Kidney tubule cell (primary cell): ENCODE measurements at places on chromosomes 4 and X.

DNA sequence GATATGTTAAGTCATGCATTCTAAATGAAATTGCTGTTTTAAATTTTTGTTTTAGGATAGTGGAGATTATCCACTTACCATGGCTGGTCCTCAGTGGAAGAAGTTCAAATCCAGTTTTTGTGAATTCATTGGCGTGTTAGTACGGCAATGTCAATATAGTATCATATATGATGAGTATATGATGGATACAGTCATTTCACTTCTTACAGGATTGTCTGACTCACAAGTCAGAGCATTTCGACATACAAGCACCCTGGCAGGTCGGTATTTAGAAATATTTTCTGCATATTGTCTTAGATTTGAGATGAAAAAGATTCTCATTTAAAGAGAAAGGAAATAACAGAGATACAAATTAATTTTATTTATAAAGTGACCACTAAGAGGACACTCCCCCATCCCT is 83.6 kb downstream of the STAG2 start:
- no peak for DNase-seq

DNA sequence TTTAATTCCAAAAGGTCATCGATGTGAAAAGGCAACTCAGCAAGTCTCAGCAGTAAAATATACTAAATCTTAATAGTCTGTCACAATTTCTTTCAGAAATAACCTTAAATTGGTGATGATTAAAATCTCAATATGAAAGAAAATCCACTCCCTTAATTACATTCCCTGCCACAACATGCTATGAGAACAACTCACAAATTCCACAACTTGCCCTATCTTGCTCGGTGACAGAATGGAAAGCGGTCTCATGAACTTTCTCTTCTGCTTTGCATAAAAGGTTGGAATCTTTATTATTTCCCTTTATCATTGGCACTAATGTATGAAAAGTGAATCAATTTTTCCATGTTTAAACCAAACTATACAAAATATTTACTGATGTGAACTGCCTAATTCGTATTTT is 380.8 kb downstream of the TMA16 start:
- DNase-seq = no peak

GRCh38 chr4:158811704-158812103 is 42.9 kb downstream of the FNIP2 start:
- peak; percentile 78 for DNase-seq

- DNase-seq = peak; percentile 79
Observed at GRCh38 chr4:127055357-127055756, 577.4 kb upstream of the INTU start.

GRCh38 chr4:28106155-28106554 is 1245.5 kb downstream of the STIM2 start:
- DNase-seq = no peak

GRCh38 chrX:1493412-1493811 is 40.7 kb upstream of the ASMTL start:
- DNase-seq = no peak

DNA sequence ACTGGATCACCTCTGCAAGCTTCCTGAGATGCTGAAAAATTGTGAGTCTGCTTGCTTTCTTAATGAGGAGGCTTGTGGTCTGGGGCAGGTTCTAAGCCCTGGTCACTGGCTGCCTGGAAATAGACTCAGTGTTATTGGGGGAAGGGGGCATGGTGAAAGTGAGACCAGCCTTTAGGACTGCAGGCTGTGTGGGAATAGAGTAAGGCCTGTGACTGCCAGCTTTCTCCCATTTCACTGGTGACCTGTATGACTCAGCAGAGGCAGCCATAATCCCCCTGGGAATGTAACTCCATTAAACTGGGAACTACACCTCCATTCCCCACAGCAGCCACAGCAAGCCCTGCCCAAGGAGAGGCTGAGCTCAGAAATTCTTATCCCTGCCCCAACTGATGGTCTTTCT is 55.9 kb upstream of the IL15 start:
- DNase-seq = no peak

GRCh38 chr4:73252001-73252400 is 6.6 kb downstream of the ANKRD17 start:
- no peak for DNase-seq

GRCh38 chr4:79977131-79977840 is 95.7 kb downstream of the ANTXR2 start:
- no peak for DNase-seq

- DNase-seq = no peak
Observed at GRCh38 chr4:144599621-144600020, 46.3 kb upstream of the HHIP start.

DNA sequence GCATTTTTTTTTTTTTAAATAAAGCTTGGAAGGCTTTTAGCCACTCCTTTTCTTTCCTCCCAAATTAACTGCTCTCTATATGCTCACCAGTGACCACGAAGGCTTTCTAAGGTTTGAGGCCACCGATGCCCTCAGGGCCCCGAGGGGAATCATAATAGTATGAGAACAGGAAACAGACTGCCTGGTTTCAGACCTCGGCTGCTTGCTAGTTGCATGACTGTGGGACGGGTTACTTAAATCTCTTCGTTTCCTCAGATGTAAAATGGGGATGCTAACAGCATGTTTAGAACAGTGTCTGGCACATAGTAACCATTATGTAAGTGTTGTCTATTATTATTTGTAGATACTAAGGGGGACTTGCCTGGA is 3.6 kb downstream of the LINC00632 start:
- no peak for DNase-seq

GRCh38 chrX:46381630-46382029 is 163.6 kb downstream of the ZNF674 start:
- peak; percentile 25 for DNase-seq

DNA sequence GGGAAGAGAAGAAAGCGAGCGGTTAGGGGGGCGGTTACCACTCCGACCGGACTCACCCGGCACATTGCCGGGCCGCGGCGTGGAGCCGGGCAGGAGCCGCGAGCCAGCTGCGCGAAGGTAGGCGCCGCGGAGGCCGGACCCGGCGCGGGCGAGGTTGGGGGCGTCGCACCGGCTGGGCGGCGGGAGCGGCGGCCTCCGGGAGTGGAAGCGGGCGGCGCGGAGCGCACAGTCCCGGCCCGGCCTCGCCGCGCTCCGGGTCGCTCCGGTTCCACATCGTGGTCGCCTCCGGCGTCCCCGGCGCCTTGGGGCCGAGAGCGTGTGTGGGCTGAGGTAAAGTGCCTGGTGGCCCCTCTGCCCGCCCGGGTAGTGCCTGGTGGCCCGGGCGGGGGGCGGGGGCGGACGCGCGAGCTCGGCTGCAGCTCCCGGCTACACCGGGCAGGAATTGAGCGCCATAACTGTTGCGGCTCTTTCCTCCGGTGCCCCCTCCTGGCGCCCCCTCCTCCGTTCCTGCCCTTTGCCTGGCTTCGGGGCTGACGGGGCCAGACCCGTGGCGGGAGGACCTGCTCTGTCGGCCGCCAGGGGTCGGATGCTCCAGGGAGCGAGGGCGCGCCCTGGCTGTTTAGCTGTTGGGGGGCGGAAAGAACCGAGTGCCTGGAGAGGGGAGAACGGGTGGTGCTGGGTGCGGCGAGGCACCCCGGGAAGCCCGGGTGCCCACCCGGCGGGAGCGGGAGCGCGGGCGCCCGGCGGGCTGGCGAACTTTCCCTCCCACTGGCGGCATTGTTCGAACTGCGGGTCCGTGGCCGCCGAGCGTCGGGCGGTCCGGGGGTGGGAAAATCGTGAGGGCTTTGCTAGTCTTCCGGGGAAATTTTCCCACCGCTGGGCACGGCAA is 626 bp downstream of the JADE3 start:
- DNase-seq = peak; percentile 51

- no peak for DNase-seq
Observed at GRCh38 chr4:108777388-108777787, 14.5 kb upstream of the ETNPPL start.

GRCh38 chrX:118360429-118361125 is 14.7 kb downstream of the WDR44 start:
- DNase-seq = peak; percentile 58

- DNase-seq = no peak
Observed at GRCh38 chrX:25755194-25755593, 382.9 kb upstream of the MAGEB18 start.

DNA sequence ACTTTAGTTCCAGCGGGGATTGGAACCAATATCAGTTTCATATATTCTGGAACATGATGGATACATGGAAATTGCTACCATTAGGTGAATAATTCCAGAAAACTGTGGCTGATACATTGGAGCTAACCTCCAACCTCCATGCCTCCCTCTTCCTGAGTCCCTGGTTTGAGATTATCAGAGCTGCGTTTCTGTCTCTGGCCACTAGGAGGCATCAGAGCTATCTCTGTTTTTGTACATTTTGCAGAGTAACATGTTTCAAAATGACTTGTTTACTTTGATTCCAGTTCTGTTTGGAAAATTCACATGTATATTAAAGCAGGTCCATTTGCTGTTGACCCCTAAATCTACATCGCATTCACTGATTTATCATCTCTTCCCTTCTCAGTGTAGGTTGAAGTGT is 2.4 kb upstream of the RAB40AL start:
- peak; percentile 46 for DNase-seq

- no peak for DNase-seq
Observed at GRCh38 chr4:86670298-86670697, 76.2 kb downstream of the PTPN13 start.

- DNase-seq = peak; percentile 69
Observed at GRCh38 chr4:16573206-16573605, 325.2 kb downstream of the LDB2 start.

DNA sequence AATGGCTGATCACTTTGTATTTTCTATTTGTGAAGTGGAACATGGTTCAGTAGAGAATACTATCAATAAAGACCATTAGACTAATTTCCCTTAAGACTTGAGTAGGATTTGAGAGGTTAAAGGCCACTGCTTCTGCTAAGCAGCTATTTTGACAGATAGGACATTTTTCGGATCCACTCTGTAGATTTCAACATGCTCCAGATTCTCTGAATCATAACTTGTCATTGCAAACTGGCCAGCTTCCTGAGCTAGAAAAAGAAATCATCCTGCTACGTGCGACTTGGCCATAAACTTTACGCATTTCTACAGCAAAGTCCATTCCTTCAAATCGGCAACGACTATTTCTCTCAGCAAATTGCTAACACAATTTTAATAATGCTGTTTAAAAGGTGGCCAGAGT is 55.2 kb downstream of the MGST2 start:
- no peak for DNase-seq

DNA sequence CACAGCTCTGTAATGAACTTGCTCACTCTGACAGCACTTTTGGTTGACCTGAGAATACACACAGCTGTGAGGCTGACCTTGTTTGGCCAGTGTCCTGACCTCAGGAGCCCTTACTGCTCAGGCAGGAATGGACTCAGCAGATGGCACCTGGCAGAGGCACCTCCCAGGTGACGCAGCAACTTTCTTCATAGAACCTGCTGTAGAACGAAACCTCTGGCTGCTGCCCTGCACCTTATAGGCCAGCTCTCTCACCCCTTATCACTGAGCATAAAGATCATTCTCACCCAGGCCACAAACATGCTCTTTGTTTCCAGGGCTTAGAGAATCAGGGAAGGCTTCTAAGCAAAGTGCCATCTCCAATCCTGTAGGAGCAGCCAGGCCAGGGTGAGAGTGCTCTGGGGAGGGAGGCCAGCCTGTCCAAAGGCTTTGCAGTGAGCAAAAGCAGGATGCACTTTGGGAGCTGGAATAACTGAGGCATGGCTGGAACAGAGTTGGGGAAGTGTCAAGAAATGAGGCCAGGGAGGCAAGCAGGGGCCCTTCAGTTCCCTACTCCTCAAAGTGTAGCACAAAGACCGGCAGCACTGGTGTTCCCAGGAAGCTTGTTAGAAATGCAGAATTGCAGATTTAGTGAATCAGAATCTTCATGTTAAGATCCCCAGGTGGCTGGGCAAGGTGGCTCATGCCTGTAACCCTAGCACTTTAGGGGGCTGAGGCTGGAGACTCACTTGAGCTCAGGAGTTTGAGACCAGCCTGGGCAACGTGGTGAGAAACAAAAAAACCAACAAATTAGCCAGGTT is 13.3 kb upstream of the CENPU start:
- peak; percentile 52 for DNase-seq

DNA sequence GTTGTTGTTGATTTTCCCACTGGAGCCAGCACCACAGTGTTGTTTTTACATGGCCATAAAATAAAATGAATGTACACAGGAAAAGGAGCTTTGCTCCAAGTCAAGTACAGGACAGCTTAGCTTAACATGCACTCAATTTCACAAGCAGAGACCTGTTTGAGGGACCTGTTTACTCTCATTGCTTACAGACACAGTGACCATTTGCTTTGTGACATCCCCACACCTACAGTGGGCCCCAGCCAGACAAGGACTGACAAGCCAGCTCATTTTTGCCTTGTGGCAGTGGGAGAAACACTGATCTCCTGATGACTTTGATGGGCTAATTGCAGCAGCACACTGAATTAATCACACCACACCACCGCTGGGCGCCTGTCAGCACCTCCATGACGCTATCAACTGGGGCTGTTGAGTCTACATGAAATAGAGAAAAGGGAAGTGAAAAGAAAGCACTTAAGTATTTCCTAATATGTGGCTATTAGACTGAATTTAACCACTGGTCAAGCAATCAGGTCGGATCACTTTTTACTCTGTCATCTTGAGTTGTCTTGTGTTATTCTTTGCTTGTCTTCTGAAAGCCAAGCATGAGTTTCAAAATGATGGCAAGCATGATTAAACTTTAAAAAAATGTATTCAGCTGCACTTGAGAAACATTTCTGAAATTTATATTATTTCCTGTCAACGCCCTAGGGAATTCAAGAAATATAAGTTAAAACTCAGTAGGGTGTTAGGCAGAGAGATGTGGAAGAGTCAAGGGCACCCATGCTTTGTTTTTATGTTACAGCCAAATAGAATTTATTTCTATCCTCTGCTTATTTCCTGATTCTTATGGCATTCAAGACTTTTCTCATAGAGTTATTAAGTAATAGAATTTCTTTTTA is 557.7 kb downstream of the RAB28 start:
- DNase-seq = no peak

- no peak for DNase-seq
Observed at GRCh38 chrX:34901761-34902160, 40.8 kb upstream of the FAM47B start.

DNA sequence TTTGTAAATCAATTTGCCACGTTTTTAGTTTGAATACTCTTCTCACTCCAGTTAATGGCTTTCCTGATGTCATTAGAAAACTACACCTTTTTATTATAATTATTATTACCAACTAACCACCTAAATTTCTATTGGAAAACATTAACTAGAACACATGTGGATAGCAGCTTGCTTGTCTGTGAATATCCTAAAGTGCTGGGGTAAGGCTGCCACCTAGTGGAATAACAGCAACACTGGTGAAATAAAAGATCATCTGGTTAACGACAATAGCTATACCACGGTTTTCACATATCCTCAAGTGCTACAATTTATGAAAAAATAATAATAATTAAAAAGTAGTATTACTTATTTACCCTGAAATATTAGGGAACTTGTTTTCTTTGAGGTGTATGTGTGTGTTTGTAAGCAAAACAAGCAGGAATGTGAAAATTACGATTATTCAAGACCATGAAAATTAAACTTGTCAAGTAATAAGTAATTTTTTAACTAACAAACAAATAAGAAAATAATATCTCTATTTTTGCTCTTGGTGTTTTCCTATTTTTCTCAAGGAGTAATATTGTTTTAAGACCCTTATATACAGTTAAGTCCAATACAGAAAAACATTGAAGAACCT is 130.1 kb upstream of the TECRL start:
- DNase-seq = peak; percentile 63

GRCh38 chr4:27085396-27085795 is 224.8 kb downstream of the STIM2 start:
- no peak for DNase-seq

GRCh38 chr4:46975812-46976553 is 17.4 kb downstream of the GABRA4 start:
- no peak for DNase-seq

GRCh38 chr4:62881210-62881609 is 1528.0 kb downstream of the TECRL start:
- DNase-seq = no peak
